ENCODE measurements at places on chromosomes 7 and 10.

DNA sequence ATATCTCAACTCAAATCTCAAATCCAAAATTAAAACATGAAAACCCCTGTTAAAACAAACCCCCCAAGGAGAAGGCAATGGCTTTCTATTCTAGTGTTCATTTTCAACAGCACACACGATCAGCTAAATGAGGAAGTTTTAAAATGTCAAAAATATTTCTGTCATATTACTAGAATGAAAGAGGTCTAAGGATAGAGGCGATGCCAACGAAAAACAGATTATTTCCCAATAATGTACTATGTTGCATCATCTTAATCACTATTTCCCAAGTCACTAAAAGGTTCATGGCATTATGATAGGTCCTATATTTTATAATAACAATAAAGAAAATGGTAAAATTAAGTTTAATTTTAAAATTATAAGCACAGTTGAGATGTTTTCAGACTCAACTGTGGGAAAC lies 10.1 kb downstream of the CNOT4 start:
- DNase-seq: no peak

GRCh38 chr10:77837248-77837924 lies 89.2 kb downstream of the DLG5 start:
- no peak for DNase-seq

DNA sequence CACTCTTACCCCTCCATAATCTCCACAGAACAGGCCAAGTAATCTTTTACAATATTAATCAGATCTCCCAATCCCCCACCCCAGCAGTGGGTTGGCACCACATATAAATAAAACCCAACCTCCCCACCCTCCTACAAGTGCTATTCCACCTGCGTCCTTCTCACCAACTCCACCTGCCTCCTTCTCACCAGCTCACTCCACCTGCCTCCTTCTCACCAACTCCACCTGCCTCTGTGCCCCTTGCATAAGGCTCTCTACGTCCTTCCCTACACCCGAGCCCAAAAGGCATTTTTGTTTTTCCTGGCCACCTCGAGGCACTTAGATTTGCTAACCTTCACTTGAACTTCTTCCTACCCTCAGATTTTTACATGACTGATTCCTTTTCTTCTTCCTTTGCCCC lies 89.7 kb downstream of the ATE1 start:
- DNase-seq: no peak

DNA sequence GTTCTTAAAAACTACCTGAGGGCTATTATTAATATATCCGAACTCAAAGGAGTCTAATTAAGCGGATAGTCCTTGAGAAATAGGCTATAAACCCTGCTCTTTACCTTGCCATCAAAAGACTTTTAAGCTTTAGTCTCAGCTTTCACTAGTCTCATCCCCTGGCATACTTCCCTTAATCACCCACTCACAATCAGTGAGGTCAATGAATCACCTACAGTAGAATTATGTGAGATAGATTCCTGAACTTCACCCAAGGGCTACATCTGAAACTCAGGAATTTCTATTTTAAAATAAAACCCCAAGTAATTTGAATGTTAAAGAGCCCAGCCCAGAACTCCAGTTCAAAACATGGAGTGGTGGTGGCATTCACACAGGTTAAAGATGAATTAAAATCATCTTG lies 108.7 kb downstream of the ETV1 start:
- DNase-seq: no peak

- DNase-seq: no peak
Observed at GRCh38 chr7:45717537-45718235, 143.5 kb downstream of the ADCY1 start.

DNA sequence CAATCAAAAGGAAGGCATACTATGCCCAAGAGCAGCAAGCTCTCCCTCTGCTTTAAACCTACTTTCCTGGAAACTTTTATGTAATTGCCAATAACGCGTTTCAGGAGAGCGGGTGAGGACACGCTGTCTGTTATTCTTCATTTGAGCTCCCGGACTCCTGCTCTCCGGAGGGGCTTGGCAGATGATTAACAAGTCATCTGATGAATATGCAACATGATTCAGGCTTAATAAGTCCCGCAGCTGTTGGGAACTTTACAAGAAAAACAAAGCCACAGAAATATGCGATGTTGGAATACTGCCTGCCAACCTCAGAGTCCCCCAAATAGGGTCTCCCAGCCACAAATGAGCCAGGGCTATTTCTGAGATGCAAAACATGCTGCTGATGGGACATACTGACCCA lies 348.0 kb downstream of the GPAM start:
- no peak for DNase-seq

DNA sequence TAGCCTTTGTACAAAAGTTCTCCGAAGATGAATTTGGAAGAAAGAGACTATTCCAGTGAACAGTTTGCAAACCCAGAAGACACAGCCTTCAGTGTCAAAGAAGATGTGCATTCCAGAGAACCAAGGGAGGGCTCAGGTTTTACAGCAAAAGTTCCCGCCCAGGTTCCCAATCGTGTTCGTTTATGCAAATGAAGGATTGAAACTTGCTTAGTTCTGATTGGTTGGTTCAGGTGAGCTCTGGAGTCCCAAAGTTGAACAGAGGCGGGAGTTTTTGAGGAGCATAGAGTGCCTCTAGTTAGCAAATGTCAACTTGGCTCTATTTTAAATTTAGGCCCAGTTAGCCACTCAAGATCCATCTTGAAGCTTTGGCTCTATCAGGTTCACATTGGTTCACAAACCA lies 51.3 kb downstream of the TMEM270 start:
- no peak for DNase-seq

DNA sequence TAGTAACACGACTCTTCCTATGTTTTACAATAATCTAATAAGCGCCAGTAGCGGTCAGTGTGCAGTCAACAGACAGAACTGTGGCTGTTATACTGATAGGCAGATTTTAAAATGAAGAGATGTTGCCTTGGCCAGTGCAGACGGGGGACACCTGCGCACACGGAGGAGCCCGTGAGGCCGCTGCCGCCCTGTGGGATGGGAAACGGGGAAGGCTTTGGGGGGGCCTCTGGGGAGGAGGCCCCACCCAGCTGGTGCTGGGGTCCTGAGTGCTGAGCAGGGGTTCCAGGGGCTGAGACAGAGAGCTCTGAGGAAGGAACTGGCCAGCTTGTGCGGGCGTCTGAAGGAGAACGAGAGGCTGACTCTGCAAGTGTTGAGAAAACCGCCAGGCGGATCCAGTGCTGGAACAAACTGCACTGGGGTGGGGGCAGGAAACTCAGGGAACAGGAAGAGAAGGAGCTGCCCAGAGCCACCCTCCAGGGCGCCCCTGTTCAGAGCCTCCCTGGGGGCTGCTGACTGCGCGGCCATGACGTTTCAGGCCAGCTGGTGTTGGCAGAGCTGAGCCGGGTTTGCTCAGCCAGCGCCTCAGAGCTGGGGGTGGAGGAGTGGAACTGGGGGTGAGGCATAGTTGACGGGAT lies 426.4 kb downstream of the TCERG1L start:
- DNase-seq: no peak

DNA sequence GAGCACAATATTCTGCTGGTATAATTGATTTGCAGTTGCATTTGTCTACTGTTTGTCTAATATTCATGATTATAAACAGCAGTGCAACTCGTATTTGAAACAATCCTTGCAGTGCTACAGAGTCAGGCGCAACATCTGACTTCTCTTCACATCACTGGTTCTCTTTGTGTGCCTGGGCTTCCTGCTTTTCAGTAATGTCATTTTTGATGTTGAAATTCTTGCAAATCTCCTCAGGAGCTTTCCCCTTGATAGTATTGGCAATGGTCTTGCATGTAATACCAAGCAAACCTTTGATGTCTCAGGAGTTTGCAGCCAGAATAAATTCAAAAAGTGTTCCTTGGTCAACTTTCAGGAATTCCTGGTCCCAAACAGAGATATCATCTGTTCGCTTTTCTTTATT lies 20.2 kb downstream of the HPS6 start:
- no peak for DNase-seq

GRCh38 chr10:11684717-11685645 lies 57.2 kb upstream of the ECHDC3 start:
- DNase-seq: peak; percentile 35

DNA sequence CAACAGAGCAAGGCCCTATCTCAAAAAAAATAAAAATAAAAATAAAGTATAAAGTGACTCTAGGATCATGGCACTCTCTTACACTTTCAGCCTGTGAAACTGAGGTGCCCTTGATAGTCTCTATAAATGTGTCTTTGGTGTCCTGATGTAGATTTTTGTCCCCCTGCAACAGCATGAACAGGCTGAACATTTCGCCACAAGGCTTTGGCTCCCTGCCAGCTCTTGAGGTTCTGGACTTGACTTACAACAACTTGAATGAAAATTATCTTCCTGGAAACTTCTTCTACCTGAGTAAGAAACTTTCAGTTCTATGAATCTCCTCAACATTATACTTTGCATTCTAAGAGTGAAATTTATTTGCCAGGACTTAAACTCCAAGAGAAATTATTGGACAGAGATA lies 48.1 kb upstream of the BMS1 start:
- no peak for DNase-seq

- DNase-seq: no peak
Observed at GRCh38 chr7:668139-668931, 58.2 kb upstream of the DNAAF5 start.

DNA sequence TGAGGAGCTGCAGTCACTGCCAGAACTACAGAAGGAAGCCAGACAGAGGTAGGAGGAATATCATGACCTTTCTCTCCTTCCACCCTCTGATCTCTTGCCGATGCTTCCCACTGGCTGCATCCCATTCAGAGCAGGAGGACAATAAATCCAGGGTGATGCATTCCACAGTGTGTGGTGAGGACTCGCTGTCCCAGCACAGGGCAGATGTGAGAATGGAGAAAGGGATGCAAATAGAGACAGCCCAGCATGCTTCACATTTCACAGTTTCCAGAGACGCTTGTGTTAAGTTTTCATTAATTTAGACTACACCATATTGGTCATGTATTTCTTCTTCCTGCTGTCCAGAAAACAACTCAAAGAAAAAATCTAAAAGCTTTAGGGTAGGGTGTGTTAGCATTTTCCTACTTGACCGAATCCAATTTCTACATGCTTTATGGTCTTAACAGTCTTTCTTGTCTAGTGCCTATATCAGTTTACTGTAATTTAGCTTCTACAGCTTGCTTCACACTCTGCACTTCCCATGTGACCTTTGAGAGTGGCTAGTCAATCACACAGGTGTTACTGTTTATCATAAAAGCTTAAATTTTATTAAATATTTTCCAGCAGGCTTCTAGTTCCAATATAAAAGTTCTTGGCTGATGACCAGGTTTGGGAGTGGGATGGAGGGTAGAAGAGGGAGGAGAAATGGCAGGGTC lies 155.6 kb downstream of the RAPGEF5 start:
- DNase-seq: no peak

- DNase-seq: no peak
Observed at GRCh38 chr7:140901941-140902302, 22.8 kb downstream of the BRAF start.

GRCh38 chr10:131833013-131833412 lies 67.8 kb upstream of the PPP2R2D start:
- no peak for DNase-seq

DNA sequence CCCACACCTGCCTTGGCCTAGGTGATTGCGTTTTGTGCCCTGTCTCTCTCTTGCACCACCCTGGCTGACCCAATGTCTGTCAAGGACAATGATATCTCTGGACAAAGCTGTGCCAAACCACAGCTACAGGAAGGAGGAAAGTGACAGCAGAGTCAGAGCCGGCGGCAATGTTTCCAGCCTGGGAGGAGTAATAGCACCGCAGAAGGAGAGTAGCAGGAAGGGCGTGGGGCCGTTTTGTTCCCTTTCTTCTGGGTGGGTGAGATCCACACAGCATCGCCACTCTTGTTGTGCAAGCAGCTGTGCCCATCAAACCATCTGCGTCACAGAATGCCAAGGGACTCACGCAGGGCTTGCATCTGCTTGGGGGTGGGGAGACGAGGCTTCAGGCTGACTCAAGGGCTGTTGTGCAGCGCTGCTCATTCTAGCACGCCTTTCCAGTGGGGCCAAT lies 341.6 kb upstream of the AUTS2 start:
- DNase-seq: no peak

- no peak for DNase-seq
Observed at GRCh38 chr10:77927402-77928246, 1.1 kb upstream of the DLG5 start.

GRCh38 chr10:81873231-81873931 lies 1.6 kb upstream of the NRG3 start:
- no peak for DNase-seq

DNA sequence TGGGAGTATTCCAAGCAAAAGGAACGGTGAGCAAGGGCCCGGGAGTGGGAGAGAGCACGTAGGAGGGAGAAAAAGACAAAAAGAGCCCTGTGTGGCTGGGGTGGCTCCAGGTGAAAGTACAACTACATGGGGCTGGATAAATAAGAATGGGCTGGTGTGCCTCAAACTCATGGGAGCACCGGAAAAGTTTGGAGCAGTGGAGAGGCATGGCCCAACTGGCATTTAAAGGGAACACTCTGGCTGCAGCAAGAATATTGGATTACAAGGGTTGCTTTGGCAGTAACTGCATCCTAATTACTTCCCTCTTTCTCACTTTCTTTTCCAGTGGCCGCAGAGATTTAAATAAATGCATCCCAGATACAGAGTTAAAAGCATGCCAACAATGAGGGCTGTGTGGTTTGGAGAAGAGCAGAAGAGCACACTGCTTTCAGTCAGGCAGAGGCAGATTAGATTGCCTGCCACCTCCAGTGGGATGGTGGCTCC lies 39.1 kb upstream of the HERPUD2 start:
- DNase-seq: no peak

Measured in esophagus squamous epithelium (tissue), 5 donors.